ENCODE measurements at places on chromosomes 3 and 15.

DNA sequence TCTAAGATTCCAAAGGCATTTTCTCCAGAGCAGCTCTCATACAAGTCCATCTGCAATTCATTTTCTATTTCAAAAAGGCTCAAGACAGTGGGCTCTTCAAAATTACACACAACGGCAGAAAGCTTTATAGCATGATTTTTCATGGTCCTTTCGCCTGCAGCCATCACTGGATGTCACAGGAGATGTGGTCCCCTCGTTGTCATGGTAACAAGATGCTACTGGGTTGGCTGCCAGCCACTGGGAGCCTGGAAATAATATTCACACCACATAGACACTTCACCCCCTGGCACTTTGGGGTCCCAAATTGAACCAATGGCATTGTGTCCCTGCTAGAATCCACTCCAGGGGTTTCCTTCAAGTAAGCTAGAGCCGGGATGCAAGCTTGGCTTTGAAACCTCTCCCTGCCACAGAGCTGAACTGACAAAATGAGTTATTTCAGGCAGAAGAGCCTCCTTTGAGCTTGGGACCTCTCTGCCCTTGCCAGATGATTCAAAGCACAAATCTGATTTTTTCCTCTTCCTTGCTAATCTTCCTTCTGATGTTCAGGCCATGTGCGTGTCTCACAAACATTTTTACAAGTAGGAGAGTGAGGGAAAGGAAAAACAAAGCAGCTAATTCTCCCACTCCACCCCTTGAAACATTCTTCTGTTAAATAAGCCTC, 512.6 kb upstream of the ADAMTS9 start:
- no peak for DNase-seq

DNA sequence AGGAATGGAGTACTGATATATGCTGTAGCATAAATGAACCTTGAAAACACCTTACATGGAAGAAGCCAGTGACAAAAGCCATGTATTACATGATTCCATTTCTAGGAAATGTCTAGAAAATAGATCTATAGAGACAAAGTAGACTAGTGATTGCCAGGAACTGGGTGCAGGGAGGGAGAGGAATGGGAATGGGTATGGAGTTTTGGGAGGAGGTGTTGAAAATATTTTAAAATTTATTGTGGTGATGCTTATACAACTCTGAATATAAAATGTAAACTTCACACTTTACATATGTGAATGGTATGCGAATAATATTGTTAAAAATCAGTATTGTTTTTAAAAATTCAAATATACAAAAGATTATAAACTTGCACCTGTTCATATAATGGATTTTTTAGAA, 22.5 kb downstream of the ATP1B3 start:
- DNase-seq: no peak

GRCh38 chr15:62845241-62846126, 197.1 kb upstream of the TPM1 start:
- no peak for DNase-seq

DNA sequence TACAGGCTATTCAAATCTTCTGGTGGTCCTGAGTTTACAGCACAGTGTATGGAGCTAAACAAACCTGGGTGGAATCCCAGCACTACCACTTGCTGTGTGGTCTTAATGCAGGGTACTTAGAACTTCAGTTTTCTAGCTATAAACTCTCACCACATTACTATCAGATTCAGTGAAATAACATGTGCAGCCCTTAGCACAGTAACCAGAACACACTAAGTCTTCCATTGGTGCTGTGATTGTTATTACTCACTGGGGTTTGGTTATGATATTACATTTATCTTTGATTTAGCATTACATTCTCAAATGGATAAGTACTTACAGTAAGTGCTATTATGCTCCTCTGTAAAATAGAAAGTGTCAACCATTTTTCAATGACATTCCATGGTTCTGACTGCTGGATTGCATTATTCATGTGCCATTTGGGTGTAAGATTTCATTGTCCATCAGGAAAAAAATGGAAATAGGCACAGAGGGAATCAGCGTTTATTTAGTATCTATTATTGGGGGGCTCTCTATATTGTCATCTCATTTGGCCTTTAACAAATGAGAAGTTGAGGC, 81.9 kb downstream of the PDE8A start:
- no peak for DNase-seq

GRCh38 chr3:18044971-18045880, 302.8 kb upstream of the TBC1D5 start:
- DNase-seq: no peak

DNA sequence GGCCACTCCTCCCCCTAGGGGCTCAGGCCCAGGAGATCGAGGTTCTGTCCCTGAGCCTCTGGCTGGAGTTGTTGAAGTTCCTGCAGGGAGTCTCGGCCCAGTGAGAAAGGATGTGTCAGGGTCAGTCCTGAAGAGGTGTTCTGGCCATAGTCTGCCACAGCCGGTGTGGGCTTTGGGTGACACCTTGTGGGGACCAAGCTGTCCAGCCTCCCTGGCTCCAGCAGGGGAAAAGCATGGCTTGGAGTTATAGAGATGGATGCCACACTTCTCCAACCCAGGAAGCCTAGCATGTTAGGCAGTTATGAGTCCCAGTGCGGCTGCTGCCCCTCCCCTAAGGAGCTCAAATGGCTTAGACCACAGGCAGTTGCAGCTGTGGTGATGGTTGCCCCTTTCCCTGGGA, 945.6 kb upstream of the GBE1 start:
- no peak for DNase-seq

GRCh38 chr15:74663303-74664027, 32.4 kb downstream of the EDC3 start:
- DNase-seq: no peak

GRCh38 chr15:23629234-23629805, 18.3 kb downstream of the MAGEL2 start:
- DNase-seq: peak; percentile 63
